ENCODE measurements at places on chromosomes 7 and 10.

DNA sequence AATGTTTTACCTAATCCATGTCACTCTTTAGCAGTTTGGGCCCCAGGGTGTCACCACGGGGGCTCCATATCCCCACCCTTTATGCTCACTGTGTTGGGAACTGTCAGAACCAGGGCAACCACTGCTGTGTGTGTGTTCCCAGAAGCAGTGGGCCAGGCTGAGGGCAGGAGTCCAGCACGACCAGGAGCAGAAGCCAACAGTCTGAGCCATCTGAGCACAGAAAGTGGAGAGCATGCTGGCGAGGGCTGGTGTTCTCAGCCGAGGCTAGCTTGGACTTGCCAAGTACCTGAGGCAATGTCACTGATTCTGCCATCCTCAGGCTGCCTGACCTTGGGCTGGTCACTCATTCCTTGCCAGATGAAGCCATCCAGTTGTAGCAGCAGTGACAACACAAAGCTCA lies 285.0 kb downstream of the BMPER start:
- DNase-seq = no peak

DNA sequence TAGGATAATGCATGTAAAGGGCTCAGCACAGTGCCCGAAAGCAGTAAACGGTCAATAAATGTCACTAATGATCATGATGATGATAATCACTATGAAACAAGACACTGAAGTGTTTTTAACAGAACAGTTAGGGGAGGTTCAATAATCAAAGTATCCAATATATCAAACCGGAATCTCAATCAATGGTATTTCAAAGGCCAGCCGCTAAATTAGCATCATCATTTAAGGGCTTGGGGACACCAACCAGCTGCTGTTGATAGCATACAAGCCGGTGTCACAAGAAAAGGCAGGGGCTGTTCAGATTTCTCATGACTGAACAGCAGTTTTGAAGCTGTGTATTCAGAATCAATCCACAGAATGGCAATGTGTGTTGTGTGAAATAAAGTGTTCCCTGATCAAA lies 316.0 kb upstream of the NPVF start:
- DNase-seq = no peak

- DNase-seq = no peak
Observed at GRCh38 chr10:132143162-132143561, 43.6 kb upstream of the DPYSL4 start.

DNA sequence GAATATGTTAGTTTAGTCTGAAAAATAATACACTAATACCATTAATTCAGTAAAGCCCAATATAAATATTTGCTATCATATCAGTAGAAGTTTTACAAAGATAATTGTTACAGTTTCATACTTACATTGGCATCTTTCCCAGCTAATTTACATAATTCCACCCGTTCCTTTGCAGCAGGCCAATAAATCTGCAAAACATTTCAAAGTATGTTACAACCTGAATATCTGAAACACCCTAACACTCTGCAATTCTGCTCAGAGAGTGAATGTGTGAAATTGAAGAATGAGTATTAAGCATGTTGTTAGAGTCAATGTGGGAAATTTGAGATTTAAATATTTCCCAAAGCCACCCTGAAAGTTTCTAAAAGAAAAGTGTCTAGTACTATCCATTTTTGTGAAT lies 105.5 kb downstream of the SEMA3D start:
- no peak for DNase-seq

DNA sequence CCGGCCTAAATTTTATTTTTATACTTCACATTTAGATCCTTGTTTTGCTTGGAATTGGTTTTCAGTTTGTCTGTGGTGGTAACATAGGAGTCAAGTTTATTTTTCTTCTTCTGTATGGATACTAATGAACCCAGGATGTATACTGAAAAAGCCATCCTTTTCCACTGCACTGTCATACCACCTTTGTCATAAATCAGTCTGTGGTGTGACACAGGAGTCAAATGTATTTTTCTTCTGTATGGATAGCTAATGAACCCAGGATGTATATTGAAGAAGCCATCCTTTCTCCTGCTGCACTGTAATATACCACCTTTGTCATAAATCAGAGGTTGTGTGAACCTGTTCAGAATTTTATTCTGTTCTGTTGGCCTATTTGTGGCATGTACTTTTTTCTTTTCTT lies 21.4 kb downstream of the VPS26A start:
- DNase-seq = no peak

DNA sequence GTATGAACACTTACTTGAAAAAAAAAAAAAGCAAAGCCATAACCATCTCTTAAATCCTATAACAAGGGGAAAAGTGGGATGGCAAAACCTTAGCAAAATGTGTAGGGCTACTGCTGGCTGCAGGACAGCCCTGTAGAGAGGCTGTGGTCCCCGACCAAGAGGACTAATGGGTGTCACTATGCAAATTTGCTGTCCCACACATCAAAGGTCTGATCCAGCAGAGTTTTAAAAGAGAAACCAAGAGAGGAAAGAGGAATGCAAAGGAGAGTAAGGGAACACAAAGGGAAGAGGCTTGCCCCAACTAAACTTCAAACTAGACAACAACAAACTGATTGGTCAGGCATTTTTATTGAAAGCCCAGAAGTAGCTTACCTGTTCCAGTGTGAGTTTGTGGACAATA lies 3.1 kb upstream of the ZNRF2 start:
- no peak for DNase-seq

- DNase-seq = no peak
Observed at GRCh38 chr7:28346676-28347363, 65.5 kb upstream of the CREB5 start.

Data from right lung (tissue), 10 donors.